ENCODE measurements at places on chromosomes 7 and 10.

GRCh38 chr7:134548877-134549276, at the start of gene AKR1B15:
Gene AKR1B15 (plus strand): TSS chr7:134549110. CDS start chr7:134564620, 15,510 bp downstream.
- H3K27ac ChIP-seq: no peak within 1 kb of the TSS
- H3K4me3 ChIP-seq: no peak within 1 kb of the TSS
- H3K27me3 ChIP-seq: peaks cover 2% of the 10 kb centered on the region
- no peak for DNase-seq
- H3K4me1 ChIP-seq: no peaks in the 10 kb centered on the region
- no peaks in the 10 kb centered on the region for H3K36me3 ChIP-seq

GRCh38 chr7:114026486-114027089, 107.8 kb upstream of the PPP1R3A start:
- peak; percentile 76 for DNase-seq
- H3K36me3 ChIP-seq: no peaks in the 10 kb centered on the region
- H3K27ac ChIP-seq: no peak overlapping the region
- H3K4me3 ChIP-seq: no peak overlapping the region
- no peaks in the 10 kb centered on the region for H3K4me1 ChIP-seq

- no peak overlapping the region for H3K4me3 ChIP-seq
- H3K27ac ChIP-seq: no peak overlapping the region
- DNase-seq: peak; percentile 28
These were observed 117.6 kb upstream of the JCAD start for GRCh38 chr10:30176776-30177533.

DNA sequence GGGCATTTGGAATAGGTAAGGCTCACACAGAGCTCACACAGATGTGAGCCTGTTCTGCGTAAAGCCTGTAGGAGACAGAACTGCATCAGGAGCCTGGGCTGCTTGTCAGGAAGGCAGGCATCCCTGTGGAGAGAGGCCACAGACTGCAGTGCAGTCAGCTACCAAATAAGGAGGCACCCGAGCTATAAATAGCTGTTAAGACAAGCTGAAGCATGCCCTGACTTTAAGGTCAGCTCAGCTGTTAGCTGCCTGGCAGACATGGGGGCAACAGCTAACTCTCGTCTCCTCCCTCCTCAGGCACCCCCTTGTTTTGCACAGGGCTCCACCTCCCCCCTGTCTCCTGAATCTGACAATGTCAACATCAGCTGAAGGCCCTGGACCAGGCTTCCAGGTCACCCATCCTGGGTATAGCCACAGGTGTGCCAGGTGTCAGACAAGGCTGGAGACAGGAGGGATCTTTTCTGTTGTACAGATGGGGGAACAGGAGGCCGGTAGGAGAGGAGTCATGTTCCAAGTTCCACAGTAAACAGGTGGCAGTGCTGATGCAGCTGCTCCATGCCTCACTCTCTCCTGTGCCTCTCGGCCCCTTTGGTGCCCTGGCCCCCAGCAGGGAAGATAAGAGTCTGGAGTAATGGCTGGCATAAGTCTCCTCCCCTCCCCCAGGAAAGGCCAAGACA, 27.6 kb upstream of the MKRN1 start:
- no peaks in the 10 kb centered on the region for H3K36me3 ChIP-seq
- no peak overlapping the region for H3K4me3 ChIP-seq
- no peaks in the 10 kb centered on the region for H3K4me1 ChIP-seq
- no peaks in the 10 kb centered on the region for H3K27me3 ChIP-seq
- no peak overlapping the region for H3K27ac ChIP-seq

DNA sequence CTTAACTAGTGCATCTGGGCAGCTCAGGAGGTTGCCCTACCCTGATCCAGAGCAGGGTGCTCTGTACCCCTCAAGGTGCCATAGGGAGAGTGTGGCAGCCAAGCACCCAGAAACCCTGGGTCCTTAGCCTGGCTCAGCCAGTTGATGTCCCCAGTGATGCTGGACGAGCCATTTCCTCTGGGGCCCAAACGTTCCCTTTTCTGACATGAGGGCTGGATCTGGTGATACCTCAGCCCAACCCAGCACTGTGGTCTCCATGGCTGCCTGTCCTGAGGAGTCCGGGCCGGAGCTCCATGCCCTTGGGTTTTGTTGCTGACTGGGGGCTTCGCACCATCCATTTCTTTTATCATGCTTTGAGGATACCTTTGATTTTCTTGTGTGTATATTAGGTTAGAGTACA, 87.9 kb upstream of the IKZF1 start:
- H3K36me3 ChIP-seq: no peaks in the 10 kb centered on the region
- H3K27me3 ChIP-seq: no peaks in the 10 kb centered on the region
- no peaks in the 10 kb centered on the region for H3K4me1 ChIP-seq
- H3K4me3 ChIP-seq: no peak overlapping the region
- DNase-seq: no peak
- H3K27ac ChIP-seq: no peak overlapping the region

DNA sequence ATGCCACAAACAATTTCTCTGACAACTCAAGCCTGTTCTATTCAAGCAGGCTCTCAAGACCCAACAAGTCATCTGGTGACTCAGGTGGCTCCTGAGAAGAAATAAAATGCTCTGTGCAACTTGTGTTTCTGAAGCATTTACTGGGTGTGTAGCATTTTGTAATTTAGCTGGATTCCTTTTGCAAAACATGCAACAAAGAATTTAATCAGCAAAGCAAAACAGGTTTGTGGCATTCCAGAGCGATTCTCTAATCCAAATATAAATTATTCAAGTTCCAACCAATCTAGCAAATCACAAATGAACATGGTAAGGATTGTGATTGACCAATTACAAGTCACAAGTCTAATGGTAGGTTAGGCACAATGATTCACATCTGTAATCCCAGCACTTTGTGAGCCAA, 39.8 kb upstream of the C10orf67 start:
- no peaks in the 10 kb centered on the region for H3K4me1 ChIP-seq
- no peaks in the 10 kb centered on the region for H3K27me3 ChIP-seq
- no peak overlapping the region for H3K27ac ChIP-seq
- peak; percentile 59 for DNase-seq

- no peak overlapping the region for H3K27ac ChIP-seq
- H3K36me3 ChIP-seq: no peaks in the 10 kb centered on the region
- peaks cover 4% of the 10 kb centered on the region for H3K4me1 ChIP-seq
- peak; percentile 47 for DNase-seq
- H3K27me3 ChIP-seq: no peaks in the 10 kb centered on the region
- H3K4me3 ChIP-seq: no peak overlapping the region
These were observed 221.0 kb downstream of the TWIST1 start for GRCh38 chr7:18896343-18896975.

- H3K36me3 ChIP-seq: no peaks in the 10 kb centered on the region
- no peaks in the 10 kb centered on the region for H3K4me1 ChIP-seq
- no peak for DNase-seq
- H3K4me3 ChIP-seq: no peak overlapping the region
These were observed 183.3 kb downstream of the NPSR1 start for GRCh38 chr7:34841326-34841725.

GRCh38 chr10:106547047-106547635, 617.4 kb downstream of the SORCS1 start:
- H3K4me3 ChIP-seq: no peak overlapping the region
- no peaks in the 10 kb centered on the region for H3K4me1 ChIP-seq
- no peak overlapping the region for H3K27ac ChIP-seq
- no peak for DNase-seq
- H3K27me3 ChIP-seq: no peaks in the 10 kb centered on the region

DNA sequence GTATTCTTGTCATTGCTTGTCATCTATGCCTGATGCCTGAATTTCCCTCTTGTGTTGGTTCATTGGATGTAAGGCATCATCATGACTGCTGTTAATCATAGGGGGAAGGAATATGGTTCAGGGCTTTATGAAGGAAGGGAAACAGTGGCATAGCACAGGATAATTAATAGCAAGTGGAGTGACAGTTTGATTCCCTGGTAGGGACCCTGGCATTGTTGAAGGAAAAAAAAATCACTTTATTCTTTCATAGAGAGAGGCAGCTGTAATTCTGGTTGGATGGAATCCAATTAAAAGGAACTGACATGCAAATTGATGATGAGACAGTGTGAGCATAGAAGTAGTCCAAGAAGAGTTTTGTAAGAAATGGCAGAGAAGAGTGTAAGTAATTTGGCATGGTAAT, 121.4 kb downstream of the AUTS2 start:
- no peak overlapping the region for H3K27ac ChIP-seq
- H3K27me3 ChIP-seq: no peaks in the 10 kb centered on the region
- no peak for DNase-seq

GRCh38 chr10:50636618-50637579, 13.1 kb upstream of the SGMS1 start:
- H3K27ac ChIP-seq: no peak overlapping the region
- H3K4me1 ChIP-seq: peaks cover 6% of the 10 kb centered on the region
- H3K4me3 ChIP-seq: no peak overlapping the region
- H3K36me3 ChIP-seq: no peaks in the 10 kb centered on the region
- no peaks in the 10 kb centered on the region for H3K27me3 ChIP-seq

DNA sequence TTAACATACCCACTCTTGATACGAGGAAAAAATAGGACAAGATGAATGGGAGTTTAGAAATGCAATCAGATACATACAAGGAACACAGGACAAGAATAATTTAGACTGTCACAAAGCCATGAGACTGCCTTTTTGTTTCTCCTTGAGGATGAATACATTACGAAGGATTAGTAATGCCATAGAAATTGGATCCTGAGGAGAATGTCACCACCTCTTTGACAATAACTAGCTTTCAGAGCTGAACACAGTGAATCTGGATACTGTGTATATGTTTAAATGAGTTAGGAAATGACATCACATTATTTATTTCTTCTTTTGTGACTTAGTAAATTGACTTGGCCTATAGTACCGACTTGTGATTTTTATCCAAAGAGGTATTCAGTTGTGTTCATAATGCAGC, 596.3 kb upstream of the CNTNAP2 start:
- no peaks in the 10 kb centered on the region for H3K27me3 ChIP-seq
- no peak for DNase-seq
- no peak overlapping the region for H3K27ac ChIP-seq
- H3K36me3 ChIP-seq: no peaks in the 10 kb centered on the region
- H3K4me1 ChIP-seq: no peaks in the 10 kb centered on the region

DNA sequence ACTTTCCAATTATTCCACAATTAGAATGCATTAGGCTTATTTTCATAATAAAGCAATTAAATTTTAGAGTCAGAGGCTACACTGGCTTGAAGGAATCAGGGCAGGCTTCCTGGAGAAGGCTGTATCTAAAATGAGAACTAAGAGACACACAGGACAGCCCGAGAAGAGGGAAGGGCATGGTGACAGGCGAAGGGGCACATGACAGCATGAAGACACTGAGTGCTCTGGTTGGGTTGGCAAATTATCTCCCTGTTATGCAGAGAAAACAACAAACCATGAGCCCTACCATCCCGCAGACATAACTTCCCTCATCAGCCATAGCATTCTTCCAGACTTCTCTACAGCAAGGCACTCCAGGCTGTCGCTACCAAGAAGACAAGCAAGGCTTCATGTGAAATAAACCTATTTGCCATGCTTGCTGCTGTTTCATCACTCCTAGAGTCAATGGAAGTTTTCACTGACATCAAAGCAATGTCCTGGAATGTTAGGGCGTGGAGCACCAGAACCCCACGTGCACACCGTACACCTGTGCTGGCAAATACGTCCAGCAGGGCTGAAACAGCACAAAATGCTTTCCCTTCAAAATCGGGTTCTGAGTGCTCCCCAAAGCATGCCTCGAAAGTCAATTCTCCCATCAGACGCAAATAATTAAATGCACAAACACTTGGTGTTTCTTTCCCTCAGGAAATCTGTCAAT, 21.3 kb downstream of the VOPP1 start:
- no peak for DNase-seq
- H3K36me3 ChIP-seq: no peaks in the 10 kb centered on the region
- H3K27me3 ChIP-seq: no peaks in the 10 kb centered on the region
- no peak overlapping the region for H3K4me3 ChIP-seq
- no peak overlapping the region for H3K27ac ChIP-seq
- peaks cover 8% of the 10 kb centered on the region for H3K4me1 ChIP-seq

DNA sequence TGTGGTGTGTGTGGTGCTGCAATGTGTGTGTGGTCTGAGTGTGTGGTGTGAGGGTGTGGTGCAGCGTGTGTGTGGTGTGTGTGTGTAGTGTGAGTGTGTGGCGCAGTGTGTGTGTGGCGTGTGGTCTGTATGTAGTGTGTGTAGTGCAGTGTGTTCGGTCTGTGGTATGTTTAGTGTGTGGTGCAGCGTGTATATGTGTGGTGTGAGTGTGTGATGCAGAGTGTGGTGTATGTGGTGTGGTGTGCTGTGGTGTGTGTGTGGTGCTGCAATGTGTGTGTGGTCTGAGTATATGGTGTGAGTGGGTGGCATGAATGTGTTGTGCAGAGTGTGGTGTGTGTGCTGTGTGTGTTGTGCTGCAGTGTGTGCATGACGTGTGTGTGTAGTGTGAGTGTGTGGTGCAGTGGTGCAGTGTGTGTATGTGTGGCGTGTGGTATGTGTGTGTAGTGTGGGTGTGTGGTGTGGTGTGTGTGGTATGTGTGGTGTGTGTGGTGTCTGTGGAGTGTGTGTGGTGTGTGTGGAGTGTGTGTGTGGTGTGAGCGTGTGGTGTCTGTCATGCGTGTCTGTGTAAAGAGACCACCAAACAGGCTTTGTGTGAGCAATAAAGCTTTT, 31.0 kb upstream of the PODXL start:
- H3K27me3 ChIP-seq: no peaks in the 10 kb centered on the region
- no peak overlapping the region for H3K27ac ChIP-seq
- no peaks in the 10 kb centered on the region for H3K4me1 ChIP-seq
- no peaks in the 10 kb centered on the region for H3K36me3 ChIP-seq
- no peak overlapping the region for H3K4me3 ChIP-seq
- DNase-seq: no peak

DNA sequence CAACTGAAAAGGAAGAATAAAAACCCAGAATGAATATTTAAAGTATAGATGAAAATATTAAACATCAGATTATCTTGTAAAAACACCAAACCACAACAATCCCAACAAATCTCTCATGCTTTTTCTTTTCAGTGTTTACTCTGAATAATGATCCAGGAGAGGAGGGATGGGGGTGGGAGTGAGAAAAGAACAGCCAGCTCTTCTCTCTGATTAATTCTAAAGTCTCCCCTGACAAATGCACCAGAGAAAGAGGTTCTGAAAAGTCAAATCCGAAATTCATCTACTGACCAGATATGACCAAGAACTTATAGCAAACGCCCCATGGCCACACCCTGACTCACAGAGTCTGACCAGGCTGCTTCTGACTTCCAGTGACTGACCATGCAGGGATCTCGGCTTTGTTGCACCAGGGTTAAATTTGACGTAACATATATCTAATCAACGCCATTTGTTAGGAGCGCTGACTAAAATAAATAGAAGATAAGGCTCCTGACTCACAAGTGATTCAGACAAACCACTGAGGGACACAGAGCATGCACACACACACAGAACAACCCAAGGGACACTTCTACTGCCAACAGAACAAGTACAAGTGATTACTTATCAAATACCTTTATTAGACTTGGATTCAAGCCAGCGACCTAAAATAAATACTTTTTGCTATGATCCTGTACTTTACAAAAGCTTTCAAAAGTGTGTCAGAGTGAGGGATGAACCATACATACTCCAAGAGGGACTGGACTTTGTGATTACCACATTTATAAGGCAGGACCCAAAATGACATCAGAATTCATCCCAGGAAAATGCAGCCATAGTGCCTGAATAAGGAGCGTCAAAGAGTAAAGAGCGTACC, 9.3 kb upstream of the SPOCK2 start:
- peak; percentile 98 for DNase-seq
- H3K27me3 ChIP-seq: no peaks in the 10 kb centered on the region
- peaks cover 10% of the 10 kb centered on the region for H3K4me1 ChIP-seq
- H3K36me3 ChIP-seq: peaks cover 3% of the 10 kb centered on the region
- H3K4me3 ChIP-seq: no peak overlapping the region

GRCh38 chr7:41893656-41894055, 190.8 kb upstream of the INHBA start:
- DNase-seq: no peak
- H3K36me3 ChIP-seq: no peaks in the 10 kb centered on the region
- H3K4me3 ChIP-seq: no peak overlapping the region
- peaks cover 2% of the 10 kb centered on the region for H3K4me1 ChIP-seq
